Central memory CD4-positive, alpha-beta T cell (primary cell): ENCODE measurements at places on chromosomes 2 and 18.
A peak's percentile ranks its signal among the peaks of the same experiment; 100 is the strongest.

- DNase-seq: no peak
Measured at GRCh38 chr2:239824046-239824694, 201.0 kb downstream of the NDUFA10 start.

- DNase-seq: no peak
Measured at GRCh38 chr2:1728821-1729220, 15.5 kb downstream of the PXDN start.

DNA sequence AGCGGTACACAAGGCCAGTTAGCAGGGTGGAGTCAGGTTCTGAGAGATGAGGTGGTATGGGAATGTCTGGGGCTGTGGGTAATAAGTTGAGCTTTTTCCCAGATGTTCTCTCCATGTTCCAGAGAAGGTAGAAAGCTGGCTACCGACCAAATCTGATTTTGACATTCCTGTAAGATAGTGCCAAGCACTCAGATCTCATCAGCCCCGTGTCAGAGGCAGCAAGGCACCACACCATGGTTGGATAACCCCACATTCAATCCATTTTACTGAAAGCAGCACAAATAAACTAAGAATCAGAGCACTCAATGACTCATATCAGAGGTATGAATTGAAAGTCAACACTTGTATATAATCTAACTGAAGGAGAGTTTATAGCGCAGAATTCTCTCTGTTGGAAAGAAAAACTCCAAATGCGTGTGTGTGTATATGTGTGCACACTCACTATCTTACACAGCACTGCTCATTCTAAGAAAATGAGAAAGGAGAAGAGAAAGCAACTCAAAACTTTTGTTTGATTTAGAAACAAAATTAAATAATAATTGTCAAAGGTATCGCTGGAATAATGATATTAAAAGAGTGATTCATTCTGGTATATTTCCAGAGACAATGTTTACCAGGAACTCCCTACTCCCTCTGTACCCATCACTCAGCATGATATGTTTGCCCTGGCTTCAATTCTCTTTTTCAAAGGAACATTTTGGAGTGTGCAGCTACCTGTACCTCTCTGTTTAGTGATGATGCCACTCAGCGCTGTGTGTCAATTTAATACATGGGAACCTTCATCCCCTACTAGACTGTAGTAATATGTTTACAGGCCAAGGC lies 375.1 kb upstream of the ID2 start:
- DNase-seq: no peak

- no peak for DNase-seq
Measured at GRCh38 chr18:75134611-75134975, 74.3 kb downstream of the PTGR3 start.

- peak; percentile 8 for DNase-seq
Measured at GRCh38 chr2:234881413-234882241, 70.2 kb upstream of the SH3BP4 start.

DNA sequence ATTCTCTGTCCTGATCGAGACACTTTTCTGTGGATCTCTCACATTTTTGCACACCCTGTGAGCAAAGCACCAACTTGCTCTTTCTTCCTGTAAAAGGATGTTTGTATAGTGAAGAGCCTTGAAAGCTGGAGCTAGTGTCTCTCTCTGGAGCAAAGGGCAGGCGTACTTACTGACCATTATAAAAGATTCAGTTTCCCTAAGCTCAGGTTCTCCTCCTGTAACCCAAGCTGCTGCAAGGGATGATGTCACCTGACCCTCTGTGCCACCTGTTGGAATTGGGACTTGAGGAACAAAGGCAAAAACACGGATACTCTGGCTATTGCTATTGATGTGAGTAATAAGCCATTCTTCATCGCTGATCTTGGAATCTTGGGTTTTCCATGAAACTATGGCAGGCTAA lies 52.6 kb upstream of the NEMP2 start:
- DNase-seq: no peak

DNA sequence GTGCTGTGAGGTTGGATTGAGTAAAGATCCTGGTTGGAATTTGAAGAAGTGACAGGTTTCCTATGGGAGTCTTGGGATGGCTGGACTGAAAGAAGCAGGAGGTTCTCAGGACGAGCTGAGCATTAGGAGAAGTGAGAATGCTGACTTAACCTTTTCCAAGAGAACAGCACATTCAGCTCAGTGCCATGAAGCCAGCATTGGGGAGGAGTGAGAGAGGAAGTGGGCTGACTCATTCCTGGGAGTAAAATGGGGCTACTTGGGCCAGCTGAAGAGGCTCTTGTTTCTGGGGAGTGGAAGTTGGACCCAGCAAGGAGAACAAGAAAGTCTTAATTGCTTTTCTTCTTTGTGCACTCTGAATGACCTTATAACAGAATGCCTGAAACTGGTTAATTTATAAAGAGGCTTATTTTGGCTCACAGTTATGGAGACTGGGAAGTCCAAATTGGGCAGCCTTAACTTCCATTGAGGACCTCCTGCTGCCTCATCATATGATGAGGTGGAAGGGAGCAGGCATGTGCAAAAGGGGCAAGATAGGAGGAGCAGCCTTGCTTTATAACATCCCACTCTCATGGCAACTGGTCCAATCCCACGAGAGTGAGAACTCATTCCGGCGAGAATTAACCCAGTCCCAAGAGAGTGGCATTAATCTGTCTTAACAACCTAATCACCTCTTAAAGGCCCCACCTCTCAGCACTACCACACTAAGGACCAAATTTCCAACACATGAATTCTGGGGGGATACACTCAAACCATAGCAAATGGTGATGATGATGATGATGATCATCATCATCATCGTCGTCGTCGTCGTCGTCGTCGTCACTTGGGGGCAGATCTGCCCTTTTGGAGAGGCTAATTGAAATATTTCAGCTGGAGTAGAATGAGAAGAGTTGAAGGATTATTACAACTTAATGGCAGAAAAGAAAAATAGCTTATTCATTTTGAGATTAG lies 26.1 kb downstream of the DGUOK start:
- no peak for DNase-seq

- no peak for DNase-seq
Measured at GRCh38 chr2:23241611-23242245, 143.3 kb upstream of the KLHL29 start.

DNA sequence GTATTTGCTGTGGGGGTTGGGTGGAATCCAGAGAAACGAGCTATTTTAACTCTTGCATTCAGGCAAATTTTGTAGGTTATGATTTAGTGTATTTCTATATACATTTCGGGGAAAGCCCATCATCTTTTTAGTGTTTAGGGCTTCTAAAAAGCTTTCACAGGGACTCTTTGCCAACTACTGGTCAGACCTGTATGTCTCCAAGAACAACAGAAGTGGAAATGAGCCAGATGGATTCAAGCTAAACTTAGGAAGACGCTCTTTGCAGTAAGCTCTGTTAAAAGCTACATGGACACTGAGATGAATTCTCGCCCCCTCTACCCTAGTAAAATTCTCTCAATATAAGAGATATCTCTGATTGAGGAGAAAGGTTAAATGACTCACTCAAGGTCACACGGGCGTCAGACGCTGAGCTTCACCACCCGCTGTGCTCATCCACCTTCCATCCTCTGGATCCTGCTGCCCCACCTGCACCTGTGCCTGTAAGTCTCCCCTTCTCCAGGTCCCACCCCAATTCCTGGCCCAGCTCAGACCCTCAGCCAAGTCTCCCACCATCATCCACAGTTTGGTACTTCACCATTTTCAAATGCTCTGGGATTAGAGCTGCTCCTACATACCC lies 85.6 kb downstream of the MARCHF4 start:
- DNase-seq: no peak

GRCh38 chr2:32627814-32628579 lies at the start of gene TTC27:
Gene TTC27, plus strand, starts transcription at chr2:32628050. Its CDS starts 243 bp downstream, at chr2:32628293.
- peak; percentile 95 for DNase-seq

GRCh38 chr18:76657911-76658470 lies 162.9 kb upstream of the ZNF516 start:
- no peak for DNase-seq

DNA sequence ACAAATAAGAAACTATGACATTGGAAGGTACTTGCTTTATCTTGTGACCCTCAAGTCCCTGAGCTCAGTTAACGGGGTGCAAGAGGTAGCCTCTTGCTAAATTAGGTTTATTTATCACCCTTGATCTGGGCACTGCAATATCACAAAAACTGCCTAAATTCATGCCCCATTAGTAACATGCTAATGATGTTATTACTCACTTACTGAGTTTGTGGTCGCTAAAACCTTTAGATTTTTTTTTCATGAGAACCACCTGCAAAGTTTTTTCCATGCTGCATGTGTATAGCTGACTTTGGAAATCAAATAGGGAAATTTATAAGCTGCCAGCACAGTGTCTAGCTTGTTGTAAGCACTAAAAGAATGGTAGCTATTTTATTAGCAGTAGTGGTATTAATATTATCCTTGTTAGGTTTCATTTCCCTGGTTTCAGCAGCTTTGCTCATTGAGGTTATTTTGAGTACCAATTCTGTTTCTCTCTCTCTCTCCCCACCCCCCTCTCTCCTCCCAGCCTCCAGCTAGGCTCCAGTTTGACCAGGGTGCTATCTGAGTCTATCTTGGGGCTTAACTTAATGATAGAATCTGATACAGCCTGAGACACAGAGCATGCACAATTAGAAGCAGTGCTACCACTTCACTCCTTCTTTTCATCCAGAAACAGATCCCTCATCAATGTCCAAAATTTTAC lies 88.7 kb upstream of the ATP8B1 start:
- no peak for DNase-seq

DNA sequence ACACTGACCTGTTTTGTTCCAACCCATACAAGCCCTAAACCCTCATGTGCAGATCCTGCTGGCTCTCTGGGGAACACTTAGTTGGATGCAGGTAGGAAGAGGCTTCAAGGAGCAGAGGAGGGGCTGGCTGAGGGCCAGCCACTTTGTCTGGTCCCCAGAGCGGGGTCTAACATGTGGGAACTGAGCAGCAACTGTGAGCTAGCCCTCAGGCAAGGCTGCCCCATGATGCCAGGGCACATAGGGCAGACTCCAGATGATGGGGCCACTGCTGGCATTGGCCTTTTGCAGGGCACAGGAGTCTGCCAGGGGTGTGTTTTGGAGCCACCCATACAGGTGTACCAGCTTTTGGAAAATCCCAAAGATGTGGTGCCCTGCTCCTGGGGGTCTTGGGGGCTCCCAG lies 67.7 kb downstream of the HPCAL1 start:
- DNase-seq: no peak

- DNase-seq: peak; percentile 90
Measured at GRCh38 chr18:32091724-32092421, at the start of gene RNF138. Gene RNF138, plus strand, starts transcription at chr18:32091874. Its CDS starts 903 bp downstream, at chr18:32092777.

DNA sequence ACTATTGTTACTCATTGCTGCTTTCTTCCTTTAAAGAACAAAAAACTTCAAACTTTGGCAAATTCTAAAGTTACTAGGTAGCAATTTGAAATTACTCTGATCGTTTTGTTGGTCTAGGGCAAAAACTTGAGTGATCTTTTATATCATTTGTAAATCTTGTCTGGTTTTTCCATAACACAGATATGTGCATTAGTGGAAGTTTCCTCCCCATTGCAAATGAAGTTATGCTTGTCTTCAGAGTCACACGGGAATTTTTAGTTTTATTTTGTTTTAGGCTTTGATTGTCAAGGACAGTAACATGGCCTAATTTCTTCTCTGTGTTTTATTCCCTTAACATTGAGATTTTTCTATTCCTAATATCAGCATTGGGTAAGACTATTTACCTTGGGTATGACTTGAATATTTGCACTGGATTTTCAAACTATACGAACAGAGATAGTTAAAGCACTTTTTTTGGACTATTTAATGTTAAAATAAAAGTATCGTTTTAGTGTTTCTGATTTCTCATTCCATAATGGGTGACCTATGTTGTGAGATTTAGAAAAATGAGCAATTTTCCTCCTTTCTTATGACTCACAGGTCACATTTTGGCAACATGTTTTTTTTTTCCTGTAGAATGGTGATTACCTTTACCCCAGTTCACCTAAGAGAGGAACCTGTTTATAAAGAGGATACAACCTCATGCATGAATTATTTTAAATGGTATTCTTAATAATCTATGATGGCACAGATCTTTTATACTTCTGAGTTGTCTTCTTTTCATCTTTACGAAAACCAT lies 65.0 kb downstream of the BABAM2 start:
- no peak for DNase-seq

DNA sequence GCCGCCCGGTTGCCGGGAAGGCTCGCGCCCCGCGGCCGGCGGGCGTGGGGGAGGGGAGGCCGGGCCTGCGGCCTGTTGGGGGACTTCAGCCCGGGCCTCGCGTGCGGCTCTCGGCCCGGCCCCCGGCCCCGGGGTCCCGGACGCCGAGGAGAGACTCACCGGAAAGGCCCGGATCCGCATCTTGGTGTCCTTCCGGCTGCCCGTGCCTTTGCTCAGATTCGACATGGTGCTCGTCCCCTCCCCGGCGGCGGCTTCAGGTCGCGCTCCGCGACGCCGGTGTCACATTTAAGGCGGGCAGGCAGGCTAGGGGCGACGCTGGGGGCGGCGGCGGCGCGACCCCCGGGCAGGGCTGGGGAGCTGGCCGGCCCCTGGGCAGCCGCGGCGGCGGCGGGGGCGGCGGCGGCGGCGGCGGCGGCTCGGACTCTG lies 365 bp downstream of the CUL3 start:
- peak; percentile 57 for DNase-seq

DNA sequence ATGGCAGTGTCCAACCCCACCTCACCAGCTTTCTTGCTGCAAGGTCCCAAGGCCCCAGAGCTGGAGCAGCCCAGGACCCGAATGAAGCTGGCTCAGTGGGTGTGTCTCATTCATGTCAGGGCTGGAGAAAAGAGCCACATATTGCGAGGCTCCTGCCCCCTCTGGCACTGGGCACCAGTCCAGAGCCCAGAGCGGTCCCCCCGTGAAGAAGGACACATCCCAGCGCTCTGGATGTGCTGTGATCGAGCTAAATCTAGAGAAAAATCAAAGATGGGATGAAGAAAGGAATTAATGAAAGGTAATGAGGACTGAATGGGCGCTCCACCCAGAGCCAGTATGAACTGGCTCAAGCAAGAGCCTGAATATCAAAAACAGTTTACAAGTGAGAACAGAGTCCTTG lies 13.3 kb upstream of the MPV17 start:
- no peak for DNase-seq

DNA sequence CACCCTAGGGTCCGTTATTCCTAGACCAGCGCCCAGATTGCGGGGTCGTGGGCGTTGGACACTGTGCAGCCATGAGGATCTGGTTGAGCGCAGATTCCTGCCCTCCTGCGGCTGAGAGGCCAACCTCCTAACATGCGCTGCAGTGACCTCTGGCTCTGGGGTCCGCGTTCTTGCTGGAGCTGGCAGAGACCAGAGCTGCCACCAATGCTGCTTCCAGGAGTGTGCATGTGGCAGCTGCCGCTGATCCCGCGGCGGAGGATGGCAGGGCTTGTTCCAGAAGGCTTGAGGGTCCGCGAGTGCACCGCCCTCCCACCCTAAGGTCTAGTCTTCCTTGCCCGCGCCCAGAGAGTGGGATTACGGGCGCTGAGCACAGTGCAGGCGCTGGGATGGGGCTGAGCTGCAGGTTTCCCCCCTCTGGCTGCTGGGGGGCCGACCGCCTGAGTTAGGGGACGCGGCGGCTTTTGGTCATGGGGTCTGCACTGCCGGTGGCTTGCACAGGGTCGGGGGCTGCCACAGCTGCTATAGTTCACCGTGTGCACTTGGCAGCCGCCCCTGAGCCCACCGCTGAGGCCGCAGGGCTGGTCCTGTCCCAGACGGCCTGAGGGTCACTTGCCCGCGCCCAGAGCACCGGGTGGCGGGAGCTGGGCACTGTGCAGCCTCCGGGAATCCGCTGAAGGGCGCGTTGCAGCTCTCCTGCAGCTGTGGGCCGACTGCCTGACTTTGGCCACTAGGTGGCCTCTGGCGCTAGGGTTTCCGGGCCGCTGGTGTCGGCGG lies 145.9 kb downstream of the CCDC74A start:
- peak; percentile 48 for DNase-seq
